Diencephalon (tissue), 1 donor: ENCODE measurements at places on chromosomes 3 and 15. TPM values are rescaled to one million over a fixed set of nuclear protein-coding genes. Genes with fewer than 3 reads are reported as not detected.

CFAP100 gene
- total RNA-seq: 6.5 TPM

IGSF11 gene
- total RNA-seq: 19.6 TPM

KLHL40 gene
- 0.23 TPM for total RNA-seq

BLM gene
- 13.6 TPM for total RNA-seq

SEMA5B gene
- 17.8 TPM for total RNA-seq

ACAP2 gene
- 217 TPM for total RNA-seq

MAGEL2 gene
- total RNA-seq: 13.8 TPM

DLL4 gene
- total RNA-seq: 5.1 TPM

EOMES gene
- 1.6 TPM for total RNA-seq
